Body of pancreas (tissue), 4 donors: ENCODE measurements at places on chromosomes 7 and 10. TPM values are rescaled to one million over a fixed set of nuclear protein-coding genes. Genes with fewer than 3 reads are reported as not detected.

- DNase-seq = no peak
Measured at GRCh38 chr10:78642269-78642816, 426.4 kb upstream of the ZMIZ1 start.

GRCh38 chr10:132292287-132293200 is 15.2 kb downstream of the STK32C start:
- DNase-seq = no peak

GRCh38 chr7:110397927-110398660 is 692.8 kb upstream of the LRRN3 start:
- no peak for DNase-seq

DNA sequence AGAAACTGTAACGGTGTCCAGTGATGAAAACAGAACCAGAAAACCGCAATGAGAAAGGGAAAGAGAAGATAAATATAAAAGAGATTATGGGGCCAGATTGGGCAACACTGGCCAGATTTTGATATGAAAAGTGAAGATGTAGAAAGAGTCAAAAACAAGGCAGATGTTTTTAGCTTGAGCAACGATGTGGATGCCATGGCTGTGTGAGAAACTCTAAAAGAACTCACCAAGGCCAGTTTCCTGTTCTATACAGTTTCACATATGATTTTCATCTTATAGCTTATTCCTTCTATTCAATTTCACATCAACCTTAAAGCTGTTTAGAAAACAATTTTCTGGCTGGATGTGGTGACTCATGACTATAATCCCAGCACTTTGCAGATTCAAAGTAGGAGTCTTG is 36.3 kb downstream of the CSTF2T start:
- DNase-seq = no peak

Gene CTBP2
- 32.0 TPM for total RNA-seq

GRCh38 chr7:94382132-94382531 is 12.6 kb upstream of the COL1A2 start:
- no peak for DNase-seq

DNA sequence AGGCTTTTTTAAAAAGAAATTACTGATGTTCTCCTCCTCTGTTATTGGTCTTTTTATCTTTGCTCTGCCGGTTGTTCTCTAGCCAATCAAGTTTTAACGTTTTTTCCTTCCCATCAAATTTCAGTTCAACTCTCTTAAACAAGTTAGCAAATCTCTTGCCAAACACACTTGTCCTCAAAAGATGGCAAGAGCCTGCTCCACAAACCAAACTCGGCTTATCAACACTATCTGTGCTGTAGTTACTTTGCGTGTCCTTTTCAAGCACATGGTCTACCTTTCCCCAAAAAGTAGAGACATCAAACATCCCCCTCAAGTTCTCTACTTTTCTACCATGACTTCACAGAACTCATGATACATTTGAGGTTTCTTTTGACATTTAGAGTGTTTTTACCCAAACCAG is 71.3 kb downstream of the OSBPL3 start:
- DNase-seq = no peak

- DNase-seq = no peak
Measured at GRCh38 chr7:117284692-117285091, 38.2 kb downstream of the WNT2 start.

DNA sequence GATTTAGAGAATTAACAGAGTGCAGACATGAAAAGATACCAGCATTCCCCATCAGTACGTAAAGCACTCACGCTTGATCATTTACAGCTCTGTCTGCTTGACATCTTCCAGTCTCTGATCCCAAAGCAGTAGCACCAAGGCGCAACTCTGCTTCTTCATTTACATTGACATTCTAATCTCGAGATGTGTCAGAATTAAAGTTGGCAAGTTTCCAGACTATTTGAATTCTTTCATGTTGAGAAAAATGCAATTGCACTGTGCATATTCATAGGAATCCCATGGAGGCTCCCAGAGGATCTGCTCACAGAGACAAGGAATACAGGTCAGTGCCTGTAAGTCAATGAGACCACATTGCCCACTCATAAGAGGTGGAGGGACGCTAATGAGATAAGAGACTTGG is 183.9 kb downstream of the LRRN3 start:
- DNase-seq = no peak
